ENCODE measurements at places on chromosomes 6 and 20.

DNA sequence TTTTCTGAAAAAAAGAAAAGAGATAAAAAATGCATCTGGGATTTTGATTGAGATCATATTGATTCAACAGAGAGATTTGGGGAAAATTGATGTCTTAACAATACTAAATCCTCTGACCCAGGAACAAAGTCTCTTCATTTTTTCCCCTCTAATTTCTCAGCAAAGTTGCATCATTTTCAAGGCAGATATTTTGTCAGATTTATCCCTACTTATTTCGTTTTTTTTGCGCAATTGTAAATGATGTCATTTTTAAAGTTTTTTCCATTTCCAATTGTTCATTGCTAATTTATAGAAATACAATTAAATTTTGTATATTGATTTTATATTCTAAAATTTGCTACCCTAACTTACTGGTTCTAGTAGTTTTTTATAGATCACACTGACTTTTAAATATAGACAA is 97.7 kb upstream of the TMEM170B start:
- DNase-seq = no peak

GRCh38 chr20:24379484-24379927 is 89.9 kb upstream of the SYNDIG1 start:
- no peak for DNase-seq

DNA sequence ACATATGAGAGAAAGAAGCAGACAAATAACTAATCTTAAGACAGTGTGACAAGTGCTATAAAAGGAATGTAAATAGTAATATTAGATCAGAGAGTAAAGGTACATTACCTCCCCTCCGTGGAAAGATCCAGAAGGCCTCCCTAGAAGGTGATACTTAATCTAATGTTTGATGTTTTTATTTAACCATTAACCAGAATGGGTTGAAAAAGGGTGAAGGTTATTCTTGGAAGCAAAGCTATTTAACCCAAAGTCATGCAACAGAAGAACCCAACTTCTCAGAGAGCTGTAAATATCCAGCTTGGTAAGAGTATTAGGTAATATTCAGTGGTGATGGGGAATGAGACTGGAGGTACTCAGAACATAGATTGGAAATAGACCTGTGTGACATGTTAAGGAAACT is 68.0 kb upstream of the HIVEP1 start:
- no peak for DNase-seq

GRCh38 chr6:5378331-5378730 is 117.0 kb downstream of the FARS2 start:
- no peak for DNase-seq

- DNase-seq = no peak
Observed at GRCh38 chr6:42071881-42072583, 21.7 kb downstream of the TAF8 start.

GRCh38 chr6:36035225-36035624 is 7.6 kb downstream of the MAPK14 start:
- DNase-seq = no peak

DNA sequence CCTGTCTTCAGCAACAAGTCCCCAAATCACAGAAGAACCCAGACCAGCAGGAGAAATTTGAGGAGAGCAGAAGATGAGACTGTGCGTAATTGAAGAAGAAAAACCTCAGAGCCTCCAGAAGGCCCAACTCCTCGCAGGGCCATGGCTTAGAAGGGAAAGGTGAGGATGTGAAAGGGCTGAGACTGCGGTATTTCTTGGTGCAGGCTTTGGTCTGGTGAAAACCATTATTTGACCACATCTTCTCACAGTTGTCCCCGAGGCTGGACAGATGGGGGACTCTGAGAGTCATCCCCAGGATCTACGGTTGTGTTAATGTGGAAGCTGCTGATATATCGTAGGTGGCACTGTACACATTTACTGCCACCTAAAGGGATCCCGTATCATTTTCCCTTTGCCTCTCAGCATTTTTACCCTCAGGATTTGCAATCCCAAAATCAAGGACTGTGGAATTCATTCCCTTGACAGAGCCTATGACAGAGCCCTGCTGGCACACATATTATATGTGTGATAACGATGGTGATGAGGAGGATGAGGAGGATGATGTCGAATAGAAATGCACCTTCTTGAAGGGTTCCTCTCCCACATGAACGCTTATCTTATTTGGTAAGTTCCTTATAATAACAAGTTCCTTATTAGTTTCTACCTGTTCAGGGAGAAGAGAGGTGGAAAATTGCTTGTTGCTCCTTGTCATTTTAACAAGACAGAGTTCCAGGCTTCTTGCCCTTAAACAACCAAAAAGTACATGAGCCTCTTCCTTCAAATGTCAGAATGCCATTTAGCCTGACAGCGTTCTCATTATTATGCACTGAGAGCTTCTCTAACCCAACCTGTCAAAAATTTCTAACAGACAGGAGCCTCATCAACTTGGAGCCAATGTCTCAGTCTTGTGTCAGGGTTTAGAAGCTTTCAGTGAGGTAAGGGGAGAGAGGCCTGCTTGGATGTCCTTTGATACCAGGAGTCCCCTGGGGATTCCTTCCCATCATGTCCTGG is 135.8 kb downstream of the PXDC1 start:
- DNase-seq = no peak

GRCh38 chr6:111399626-111400025 is 83.4 kb downstream of the REV3L start:
- no peak for DNase-seq

DNA sequence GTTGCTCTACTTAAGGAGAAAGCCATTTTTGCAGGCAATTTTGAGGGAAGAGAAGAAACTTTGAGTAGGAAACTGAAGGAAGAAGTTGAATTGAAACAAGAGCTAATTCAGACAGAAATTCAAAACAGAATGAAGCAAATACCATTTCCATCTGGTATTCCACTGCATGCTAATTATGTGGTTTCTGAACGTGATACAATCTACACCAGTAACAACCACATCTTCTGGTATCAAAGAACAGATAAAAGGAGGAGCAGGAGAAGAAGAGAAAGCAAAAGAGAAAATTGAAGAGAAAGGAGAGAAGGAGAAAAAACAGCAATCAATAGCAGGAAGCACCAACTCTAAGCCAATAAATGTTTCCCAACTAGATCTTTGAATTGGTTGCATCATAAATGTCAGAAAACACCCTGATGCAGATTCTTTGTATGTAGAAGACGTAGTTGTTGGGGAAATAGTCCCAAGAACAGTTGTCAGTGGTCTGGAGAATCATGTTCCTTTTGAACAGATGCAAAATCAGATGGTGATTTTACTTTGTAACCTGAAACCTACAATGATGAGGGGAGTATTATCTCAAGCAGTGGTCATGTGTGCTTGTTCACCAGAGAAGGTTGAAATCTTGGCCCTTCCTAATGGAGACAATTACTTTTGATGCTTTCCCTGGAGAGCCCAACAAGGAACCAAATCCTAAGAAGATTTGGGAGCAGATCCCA is 132.4 kb downstream of the MACROD2 start:
- DNase-seq = no peak
